ENCODE measurements at places on chromosomes 4 and X.

DNA sequence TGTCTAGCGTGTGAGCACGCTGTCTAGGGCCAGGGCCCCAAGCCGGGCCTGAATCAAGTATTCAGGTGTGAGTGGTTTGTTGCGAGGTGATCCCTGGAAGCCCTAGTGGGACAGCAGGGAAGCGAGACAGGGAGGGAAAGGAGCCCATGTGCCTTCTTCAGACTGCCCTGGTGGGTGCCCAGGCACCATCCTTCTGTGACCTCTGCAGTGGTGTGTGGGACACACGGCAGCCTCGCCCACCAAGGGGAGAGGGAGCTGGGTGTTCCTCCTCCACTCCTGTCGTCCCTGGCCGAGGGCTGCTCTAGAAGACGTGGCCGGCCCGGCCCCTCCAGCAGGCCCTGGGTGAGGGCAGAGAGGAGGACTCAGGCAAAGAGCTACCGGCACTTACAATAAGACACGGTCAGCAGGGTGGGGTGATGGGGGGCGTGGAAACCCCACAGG is 47.4 kb downstream of the HTRA3 start:
- no peak for DNase-seq

- no peak for DNase-seq
Measured at GRCh38 chr4:6560416-6561172, 14.4 kb upstream of the MAN2B2 start.

DNA sequence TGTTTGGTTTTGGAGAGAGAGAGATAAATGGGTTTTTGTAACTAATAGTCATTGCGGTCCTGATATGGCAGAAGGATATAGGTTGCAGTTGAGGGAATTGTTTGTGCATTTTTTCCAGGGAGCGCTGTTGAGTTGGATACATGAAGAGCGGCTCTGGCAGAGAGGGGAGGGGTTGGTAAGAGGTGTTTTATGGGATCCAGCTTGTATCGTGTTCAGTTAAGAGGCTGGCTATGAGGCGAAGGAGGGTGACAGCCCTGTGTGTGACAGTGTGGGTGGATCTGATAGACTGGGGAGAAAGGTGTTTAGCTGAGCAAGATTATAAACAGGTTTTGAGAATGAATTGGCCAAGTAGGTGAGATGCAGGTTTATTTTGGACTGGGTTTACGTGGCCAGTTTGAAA is 1.5 kb downstream of the SPANXN4 start:
- no peak for DNase-seq

GRCh38 chr4:74133786-74134499 is 24.0 kb upstream of the MTHFD2L start:
- DNase-seq: no peak

GRCh38 chrX:66602381-66602938 is 36.4 kb downstream of the EDA2R start:
- no peak for DNase-seq

DNA sequence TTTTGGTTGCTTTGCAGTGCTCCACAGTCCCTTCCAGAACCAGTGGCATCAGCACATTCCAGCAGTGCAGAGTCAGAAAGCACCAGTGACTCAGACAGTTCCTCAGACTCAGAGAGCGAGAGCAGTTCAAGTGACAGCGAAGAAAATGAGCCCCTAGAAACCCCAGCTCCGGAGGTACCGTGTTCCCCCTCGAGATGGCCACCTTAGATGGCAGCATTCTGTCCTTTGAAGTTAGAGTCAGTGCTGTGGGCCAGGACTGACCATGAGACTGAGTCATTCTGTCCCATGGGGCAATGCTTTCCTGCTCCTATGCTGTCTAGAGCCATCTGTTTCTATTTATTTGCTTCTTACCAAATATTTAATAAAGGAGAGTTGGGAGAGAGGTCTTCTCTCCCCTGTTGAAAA is 112.3 kb downstream of the KLHL8 start:
- DNase-seq: no peak

- DNase-seq: no peak
Measured at GRCh38 chr4:158422546-158422945, 99.1 kb upstream of the RXFP1 start.

DNA sequence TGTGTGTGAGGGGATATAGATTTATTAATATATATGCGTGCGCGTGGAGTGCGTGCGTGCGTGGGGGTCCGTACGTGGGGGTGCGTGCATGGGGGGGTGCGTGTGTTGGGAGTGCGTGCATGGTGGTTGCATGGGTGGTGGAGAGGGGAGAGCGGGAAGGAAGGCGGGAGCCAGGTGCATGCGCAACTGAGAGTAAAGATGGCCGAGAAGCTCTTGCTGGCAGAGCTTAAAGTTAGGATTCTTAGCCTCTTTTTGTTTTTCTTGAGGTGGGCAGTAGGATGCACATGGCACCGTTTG is 45.8 kb downstream of the TEX13B start:
- no peak for DNase-seq

GRCh38 chrX:68238568-68238967 is 194.7 kb downstream of the OPHN1 start:
- no peak for DNase-seq

- no peak for DNase-seq
Measured at GRCh38 chrX:54891573-54891972, 29.1 kb upstream of the TRO start.

DNA sequence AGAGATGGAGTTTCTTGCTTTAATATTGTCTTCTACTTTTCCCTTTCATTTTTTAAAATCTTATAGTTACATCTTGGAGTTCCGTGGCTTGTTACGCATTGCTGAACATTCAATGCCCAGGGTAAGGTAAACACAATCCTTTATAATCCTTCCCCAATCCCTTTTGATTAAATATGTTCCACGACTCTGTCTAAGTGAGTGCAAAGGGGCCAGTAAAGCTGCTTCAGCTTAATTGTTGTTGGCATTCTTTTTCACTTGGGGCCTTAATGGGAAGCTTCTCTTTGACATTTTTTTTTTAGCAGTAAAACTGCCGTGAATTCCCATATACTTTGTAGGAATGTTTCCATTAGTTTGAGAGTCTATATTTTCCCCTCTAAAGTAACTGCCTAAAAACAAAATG is 1028.1 kb downstream of the C4orf33 start:
- no peak for DNase-seq

GRCh38 chr4:7721984-7722551 is 217.6 kb downstream of the AFAP1 start:
- DNase-seq: no peak

DNA sequence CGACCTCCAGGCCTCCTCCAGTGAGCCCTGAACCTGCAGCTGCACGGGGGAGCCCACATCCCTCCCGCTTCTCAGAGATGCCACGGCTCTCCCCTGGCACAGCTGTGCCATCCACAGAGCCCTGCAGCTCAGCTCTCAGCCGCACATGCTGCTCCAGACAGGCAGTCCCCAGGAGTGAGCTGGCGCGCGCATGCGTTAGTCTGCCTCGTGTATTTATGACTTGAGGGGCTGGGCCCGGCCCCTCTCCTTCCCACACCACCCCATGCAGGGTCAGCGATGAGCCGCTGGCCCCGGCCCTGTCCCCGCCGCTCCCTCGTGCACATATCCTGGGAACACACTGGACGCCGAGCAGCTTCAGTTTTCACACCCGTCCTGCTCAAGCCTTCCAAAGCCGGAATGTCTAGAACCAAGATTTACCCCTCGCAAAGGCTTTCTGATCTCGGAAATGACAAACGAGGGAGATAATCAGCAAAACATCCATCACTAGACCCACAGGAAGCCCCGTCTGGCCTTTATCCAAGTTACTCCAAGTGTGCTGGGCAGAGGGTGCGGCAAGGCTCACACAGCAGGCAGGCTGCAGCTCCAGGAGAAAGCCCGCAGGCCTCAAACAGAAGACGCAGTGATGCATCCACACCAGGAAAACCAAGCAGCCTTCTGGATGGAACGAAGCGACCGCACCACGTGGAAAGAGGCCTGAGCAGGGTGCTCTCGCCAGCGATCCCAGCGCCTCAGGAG is 24.3 kb downstream of the GAK start:
- no peak for DNase-seq

GRCh38 chr4:150581641-150582051 is 305 bp upstream of the MAB21L2 start:
- DNase-seq: no peak

DNA sequence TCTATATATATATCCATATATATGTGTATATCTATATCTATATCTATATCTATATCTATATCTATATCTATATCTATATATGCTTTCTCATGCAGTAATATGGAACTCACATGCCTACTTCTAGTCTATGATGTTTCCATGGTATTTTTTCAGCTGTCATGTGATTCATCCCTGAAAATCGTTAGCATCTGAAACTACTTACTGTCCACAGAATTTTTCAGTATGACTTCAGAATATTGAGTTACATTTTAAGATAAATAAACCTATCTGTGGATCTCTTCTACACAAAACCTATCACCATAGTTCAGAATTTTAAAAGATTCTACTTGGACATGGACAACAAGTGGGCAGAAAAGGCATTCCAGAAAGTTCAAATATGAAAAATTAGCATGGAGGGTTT is 855.1 kb upstream of the INTU start:
- no peak for DNase-seq

DNA sequence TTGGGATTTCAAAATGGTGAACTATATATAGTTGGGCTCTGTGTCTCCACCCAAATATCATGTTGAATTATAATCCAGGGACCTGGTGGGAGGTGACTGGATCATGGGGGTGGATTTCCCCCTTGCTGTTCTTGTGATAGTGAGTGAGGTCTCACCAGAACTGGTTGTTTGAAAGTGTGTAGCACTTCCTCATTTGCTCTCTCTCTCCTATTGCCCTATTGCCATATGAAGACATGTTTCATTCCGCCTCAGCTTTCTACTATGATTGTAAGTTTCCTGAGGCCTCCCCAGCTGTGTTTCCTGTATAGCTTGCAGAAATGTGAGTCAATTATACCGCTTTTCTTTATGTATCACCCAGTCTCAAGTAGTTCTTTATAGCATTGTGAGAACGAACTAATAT is 545.6 kb downstream of the TRAM1L1 start:
- DNase-seq: no peak

DNA sequence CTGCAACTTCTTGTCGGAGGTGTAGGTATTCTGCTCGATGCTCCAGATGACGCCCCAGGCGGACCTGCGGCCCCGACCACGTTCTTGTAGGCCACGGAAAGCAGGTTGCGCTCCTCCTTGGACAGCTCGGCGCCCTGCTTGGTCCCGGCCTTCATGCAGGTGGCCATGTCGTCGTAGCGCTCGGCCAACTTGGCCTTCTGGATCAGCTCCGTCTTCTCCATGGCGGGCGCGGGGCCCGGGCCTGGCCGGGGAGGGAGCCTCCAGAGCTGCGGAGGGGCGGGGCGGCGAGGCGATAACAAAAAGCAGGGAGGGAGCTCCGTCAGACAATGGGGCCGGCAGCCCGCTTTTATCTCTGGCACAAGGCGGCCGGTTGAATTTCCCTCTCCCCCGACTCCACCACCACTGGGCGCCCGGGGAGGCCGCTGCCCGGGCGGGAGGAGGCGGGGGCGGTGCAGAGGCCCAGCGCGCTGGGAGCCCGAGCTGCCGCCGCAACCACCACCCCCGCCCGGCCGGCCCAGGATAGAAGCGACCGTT is 28.3 kb upstream of the DRP2 start:
- no peak for DNase-seq

DNA sequence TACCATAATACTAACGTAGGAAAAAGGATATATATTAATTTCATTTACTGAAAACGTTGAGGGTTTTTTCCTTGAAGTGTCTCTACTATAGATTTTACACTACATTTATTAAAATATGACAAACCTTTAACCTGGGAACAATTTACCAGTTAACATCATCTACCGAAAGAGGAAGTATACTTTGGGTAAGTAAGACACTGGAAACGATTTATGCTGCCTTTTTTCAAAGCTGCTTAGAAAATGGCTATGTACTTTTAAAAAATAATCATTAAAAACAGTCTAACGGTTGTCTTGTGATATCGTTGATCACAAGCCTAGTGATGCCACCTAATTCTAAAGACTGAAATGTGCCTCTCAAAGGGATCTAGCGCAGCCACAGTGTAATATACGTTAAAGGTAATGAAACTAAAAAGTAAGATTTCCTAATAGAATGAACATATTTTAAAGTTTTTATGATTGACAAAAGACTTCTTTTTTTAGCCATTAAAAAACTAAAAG is 50.4 kb downstream of the STX18 start:
- DNase-seq: no peak

DNA sequence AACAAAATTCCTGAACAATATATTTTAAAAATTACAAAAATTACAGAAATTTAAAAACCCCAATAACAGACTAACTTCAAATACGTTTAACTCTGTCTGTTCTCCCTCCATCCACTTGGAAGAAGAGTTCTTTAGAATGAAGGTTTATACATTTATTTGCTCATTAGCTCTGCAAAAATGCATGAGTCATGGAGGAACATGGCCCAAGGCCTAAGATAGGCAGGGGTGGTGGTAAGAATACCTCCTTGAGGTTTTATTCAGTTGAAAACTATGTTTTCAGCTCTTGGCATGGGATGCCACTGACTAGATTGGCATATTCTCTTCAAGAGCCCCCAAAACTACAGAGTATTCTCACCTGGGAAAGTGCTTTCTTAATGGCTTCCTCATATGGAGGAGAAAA is 8.8 kb upstream of the LRRC66 start:
- no peak for DNase-seq

GRCh38 chrX:128106630-128107029 is 54.4 kb upstream of the ACTRT1 start:
- no peak for DNase-seq

DNA sequence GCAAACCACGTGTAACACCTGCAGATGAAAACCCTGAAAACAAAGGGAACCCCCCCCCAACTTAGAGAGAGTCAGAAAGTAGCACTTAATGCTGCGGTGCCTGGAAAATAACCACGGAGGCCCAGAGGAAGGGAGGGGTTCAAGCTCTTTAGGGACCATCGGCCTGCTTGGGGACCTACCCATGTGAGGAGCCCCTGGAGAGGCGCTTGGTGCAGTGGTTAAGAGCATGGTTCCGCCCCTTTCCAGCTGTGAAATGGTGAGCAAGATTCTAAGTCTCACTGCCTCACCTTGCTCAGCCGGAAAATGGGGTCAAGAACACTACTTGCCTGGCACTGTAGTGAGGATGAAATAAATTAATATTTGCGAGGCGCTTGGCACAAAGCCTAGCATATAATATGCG is 13.8 kb downstream of the SLC25A5 start:
- no peak for DNase-seq

DNA sequence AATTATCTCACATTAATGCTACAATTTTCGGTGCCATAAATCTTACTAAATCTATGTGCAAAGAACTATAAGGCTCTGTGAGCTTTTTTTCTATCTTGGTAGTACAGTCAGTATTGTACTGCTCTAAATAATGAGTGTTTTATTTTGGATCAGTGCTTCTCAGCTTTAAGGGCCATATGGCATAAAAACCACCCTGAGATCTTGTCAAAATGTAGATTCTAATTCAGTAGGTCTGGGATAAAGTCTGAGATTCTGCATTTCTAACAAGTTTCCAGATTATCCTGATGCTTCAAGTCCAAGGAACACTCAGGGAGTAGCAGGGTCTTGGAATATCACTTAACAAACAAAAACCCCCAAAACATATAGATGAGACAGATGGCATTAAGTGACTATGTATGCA is 486.5 kb downstream of the GRXCR1 start:
- DNase-seq: no peak

DNA sequence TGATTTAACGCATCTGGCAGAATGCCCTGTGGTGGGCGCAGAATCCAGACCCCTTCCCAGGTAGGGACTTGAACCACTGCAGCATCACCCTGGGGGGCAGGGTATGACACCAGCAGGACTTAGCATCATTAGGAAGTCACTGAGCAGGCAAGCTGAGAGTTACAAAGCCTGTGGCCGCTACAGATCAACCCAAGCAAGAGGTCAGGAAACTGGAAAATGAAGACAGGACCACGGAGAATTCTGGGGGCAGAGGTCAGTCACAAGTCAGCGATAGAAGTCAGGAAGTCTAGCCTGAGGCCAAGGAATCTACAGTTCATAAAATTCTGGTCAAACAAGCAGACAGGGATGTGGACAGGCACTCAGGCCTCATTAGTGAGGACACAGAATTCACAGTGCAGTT is 108.4 kb downstream of the CHIC2 start:
- no peak for DNase-seq
